ENCODE measurements at places on chromosomes 4 and X. TPM values are rescaled to one million over a fixed set of nuclear protein-coding genes. Genes with fewer than 3 reads are reported as not detected.

DNA sequence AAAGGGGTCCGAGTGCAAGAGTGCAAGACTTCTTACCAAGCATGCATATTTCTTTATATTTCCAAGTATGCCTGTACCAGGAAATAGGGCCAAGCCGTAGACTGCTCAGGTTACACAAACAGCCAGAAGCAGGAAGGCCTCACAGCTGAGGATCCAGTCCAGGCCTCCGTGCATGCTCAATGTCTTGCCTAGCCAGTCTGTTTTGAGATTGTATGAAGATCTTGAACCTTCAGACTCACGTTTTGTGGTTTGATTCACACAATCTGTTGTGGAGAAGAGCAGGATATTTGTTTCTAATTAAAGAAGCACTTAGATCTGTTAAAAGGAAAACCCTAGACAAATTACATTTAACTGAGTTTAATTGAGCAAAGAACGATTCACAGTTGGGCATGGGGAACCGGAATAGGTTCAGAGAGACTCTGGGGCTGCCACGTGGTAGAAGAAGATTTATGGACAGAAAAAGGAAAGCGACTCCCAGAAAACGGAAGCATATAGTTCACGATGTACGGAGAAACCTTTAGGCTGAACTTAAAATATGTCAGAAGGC lies 1.2 kb downstream of the MGST2 start:
- no peaks in the 10 kb centered on the region for H3K36me3 ChIP-seq
- H3K27ac ChIP-seq: no peak overlapping the region
- peaks cover 17% of the 10 kb centered on the region for H3K4me1 ChIP-seq

The FATE1 gene
- not detected for total RNA-seq

GRCh38 chrX:85620466-85620865 lies 241.0 kb upstream of the POF1B start:
- no peak for DNase-seq
- H3K4me1 ChIP-seq: no peaks in the 10 kb centered on the region
- H3K27me3 ChIP-seq: no peaks in the 10 kb centered on the region
- no peak overlapping the region for H3K4me3 ChIP-seq
- no peak overlapping the region for H3K27ac ChIP-seq

The HOPX gene
- total RNA-seq: 167 TPM

- H3K4me1 ChIP-seq: no peaks in the 10 kb centered on the region
- H3K27me3 ChIP-seq: no peaks in the 10 kb centered on the region
- H3K27ac ChIP-seq: no peak overlapping the region
- H3K36me3 ChIP-seq: no peaks in the 10 kb centered on the region
- H3K4me3 ChIP-seq: no peak overlapping the region
- no peak for DNase-seq
These were observed 10.8 kb upstream of the COPS4 start for GRCh38 chr4:83024233-83024632.

GRCh38 chrX:47327902-47328301 lies 42.5 kb upstream of the ZNF157 start:
- H3K4me3 ChIP-seq: no peak overlapping the region
- H3K4me1 ChIP-seq: no peaks in the 10 kb centered on the region
- no peak overlapping the region for H3K27ac ChIP-seq
- no peaks in the 10 kb centered on the region for H3K27me3 ChIP-seq

DNA sequence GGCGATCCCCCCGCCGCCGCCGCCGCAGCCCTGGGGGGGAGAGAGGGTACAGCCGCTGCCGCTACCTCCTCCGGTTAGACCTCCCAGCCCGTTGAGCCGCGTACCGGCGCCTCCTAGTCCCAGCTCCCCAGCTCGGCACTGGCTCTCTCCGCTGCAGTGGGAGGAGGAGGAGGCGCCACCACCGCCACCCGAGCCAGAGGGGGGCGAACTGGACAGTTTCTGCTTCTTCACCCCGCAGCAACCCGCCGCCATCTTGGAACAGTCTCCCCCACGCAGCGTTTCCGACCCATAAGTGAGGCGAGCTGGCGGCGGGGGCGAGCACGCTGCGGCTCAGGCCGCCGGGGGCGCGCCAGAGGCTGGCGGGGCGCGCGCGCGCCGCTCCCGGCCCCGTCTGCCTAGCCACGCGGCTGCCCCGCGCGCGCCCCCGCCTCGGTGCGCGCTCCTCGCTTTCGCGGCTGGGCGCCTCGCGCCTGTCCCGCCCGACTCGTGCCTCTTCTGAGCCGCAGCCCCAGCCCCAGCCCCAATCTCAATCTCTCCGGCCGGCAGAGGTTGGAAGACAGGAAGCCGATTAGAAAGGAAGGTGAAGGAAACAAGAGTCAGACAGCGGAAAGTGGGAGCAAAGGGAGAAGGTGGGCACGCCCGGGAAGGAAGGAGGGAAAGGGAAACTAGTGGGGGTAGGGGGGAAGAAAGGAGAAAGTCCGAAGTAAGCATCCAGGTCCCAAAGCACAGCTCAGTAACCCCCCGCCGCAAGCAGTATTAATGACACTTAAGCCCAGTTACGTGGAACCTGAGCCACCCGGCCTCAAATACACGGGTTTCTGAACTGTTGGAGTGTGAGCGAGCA lies at the start of gene AMMECR1:
Gene AMMECR1, minus strand, starts transcription at position 266 of the 844 bp plus-strand sequence. Its CDS starts 14 bp downstream, at position 252.
- H3K4me1 ChIP-seq: peaks cover 5% of the 10 kb centered on the region
- H3K36me3 ChIP-seq: no peaks in the 10 kb centered on the region
- no peaks in the 10 kb centered on the region for H3K27me3 ChIP-seq
- DNase-seq: peak; percentile 91
- H3K4me3 ChIP-seq: peak within 1 kb of the TSS; percentile 97

- H3K27ac ChIP-seq: no peak overlapping the region
- H3K36me3 ChIP-seq: no peaks in the 10 kb centered on the region
- DNase-seq: no peak
- no peaks in the 10 kb centered on the region for H3K4me1 ChIP-seq
- H3K27me3 ChIP-seq: no peaks in the 10 kb centered on the region
- H3K4me3 ChIP-seq: no peak overlapping the region
These were observed 56.1 kb downstream of the PLS3 start for GRCh38 chrX:115616943-115617563.

DNA sequence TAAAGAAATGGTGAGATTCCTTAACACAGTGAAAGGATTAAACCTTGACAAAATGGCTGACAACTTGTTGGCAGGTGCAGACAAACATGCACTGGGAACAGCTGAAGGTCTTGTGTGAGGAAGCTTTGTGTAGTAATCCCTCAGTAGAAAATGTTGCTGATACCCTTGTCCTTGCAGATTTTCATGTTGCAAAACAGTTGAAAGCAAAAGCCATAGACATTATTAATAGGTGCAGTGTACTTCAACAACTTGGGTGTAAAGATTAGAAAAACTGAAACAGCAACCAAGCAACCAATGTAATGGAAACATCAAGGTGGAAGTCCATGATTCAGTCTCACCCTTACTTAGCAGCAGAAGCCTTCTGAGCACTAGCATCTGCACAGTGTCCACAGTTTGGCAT lies 29.8 kb downstream of the UGT2B7 start:
- H3K36me3 ChIP-seq: no peaks in the 10 kb centered on the region
- no peak for DNase-seq
- no peak overlapping the region for H3K27ac ChIP-seq
- H3K4me3 ChIP-seq: no peak overlapping the region

The KLHL4 gene
- not detected for total RNA-seq

The SPANXC gene
- not detected for total RNA-seq

DNA sequence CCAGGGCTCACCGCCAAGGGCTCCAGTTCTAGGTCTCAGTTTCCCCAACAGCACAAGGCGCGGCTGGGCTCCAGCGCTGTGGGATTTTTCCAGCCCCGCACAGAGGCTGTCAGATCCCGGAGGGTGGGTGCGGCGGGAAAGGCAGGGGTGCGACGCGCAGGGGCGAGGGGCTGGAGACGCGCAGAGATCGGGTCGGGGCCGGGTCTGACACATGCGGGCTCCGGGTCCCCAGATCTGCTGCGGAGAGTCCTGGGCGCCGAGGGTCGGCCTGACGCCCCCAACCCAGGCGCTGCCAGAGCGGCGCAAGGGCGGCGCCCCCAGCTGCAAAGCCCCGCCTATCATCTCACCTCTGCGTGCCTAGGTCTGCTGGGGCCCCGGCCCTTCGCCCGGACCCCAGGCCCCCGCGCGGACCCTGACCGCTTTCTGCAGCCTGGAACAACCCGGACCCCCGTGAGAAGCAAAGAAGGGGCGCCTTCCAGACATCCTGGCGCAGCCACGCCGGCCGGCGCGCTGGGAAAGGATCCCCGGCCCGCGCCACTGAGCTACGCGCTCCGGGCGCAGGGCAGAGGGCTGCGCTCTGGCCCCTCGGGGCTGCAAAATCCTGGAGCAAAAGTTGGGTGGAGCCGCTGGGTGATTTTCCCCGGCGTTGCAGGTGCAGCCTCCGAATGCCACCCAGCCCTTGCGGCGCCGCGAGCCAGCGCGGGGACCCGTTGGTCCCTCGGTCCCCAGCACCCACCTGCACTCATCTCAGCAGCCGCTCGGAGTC lies 486 bp downstream of the ABLIM2 start:
- H3K4me3 ChIP-seq: peak overlapping the region; percentile 61
- H3K36me3 ChIP-seq: no peaks in the 10 kb centered on the region
- peaks cover 24% of the 10 kb centered on the region for H3K4me1 ChIP-seq
- peak; percentile 12 for DNase-seq
- H3K27me3 ChIP-seq: peaks cover 12% of the 10 kb centered on the region
